ENCODE measurements at places on chromosomes 12 and 14.

DNA sequence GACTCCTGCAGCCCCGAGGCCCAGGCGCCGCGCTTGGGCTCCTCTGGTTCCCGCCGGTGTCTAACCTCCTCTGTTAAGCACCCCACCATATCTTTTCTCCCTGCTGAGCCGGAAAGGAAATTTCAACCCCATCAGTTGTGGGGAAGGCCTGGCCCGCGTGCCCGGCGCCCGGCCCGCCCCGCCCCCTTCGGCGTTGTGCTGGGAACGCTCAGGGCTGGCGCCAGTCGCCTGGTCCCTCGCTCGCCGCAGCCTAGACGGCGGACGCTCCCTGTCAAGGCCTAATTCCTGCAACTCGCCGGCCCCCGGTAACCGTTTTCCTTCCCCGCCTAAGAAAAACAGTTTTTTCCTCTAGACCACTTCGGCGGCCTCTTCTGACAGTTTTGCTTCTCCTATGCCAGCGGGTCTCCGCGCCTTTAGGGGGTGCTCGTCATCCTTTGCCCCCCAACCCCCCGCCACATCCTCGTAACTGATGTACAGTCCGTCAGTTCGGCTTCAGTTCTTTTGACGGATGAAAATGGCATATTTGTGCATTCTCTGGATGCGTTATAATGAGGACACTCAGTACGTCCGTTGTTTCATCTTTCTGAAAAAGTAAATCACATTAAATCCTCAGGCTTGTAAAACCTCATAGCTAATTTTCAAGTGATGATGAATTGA, 506 bp upstream of the NAP1L1 start:
- no peak for DNase-seq

- DNase-seq, result no peak
These were observed 117.1 kb upstream of the ARHGAP5 start for GRCh38 chr14:31960039-31960438.

- DNase-seq, result no peak
These were observed 49.7 kb downstream of the TRMT5 start for GRCh38 chr14:60931218-60931617.

- no peak for DNase-seq
These were observed 117.3 kb upstream of the OVCH1 start for GRCh38 chr12:29614694-29615325.

DNA sequence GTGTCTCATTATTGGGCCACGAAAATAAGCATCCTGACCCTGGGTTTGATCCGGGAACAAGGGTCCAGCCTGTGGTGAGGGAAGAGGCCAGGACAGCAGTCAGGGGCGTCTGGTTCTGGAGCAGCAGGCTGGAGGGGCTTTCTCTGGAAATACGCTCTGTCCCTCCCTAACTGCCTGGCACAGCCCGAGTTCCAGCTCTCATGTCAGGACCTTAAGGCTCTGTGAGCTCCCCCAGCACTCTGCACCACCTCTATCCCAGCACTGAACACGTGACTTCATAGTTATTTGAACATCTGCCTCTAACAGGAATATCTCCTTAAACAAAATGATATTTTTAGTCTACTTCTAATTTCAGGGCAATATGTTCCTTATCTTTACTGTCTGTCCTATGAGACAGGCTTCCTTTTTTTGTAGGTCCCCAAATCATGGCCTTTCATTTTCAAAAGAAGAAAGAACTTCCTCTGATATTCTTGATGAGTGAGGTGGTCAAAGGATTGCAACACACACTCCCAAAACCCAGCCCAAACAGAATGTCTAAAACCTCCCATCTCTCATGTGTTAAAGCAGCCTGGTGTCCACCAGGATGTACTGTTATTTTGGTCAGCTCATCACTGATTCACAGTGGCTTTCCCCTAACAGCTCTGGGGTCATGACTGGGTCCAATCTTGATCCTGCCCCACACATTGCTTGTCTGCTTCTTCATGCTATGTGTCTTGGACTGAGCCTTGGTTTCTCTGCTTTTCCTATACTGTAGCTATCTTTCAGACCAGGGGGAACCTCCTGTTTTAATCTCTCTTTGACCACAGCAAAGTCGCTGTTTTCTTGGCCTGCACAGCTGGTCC, 9.7 kb downstream of the AQP6 start:
- DNase-seq, result no peak

DNA sequence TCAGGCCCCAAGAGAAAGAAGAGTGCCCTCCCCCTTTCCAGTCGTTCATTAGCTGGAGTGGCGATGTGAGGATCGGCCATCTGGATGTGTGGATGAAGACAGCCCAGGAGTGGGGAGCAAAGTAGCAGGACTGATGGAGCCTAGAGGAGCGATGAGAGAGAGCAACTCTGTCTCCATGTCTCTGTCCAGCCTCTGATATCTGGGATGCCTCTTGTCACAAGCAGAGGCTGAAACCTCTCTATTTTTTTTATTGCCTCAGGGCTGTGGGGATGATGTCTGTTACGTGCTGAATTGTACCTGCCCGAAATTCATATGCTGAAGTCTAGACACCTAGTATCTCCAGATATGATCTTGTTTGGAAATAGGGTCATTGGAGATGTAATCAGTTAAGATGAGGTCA, 2.7 kb downstream of the SERPINA11 start:
- DNase-seq, result no peak

GRCh38 chr12:82120901-82121300, 237.3 kb downstream of the CCDC59 start:
- no peak for DNase-seq

DNA sequence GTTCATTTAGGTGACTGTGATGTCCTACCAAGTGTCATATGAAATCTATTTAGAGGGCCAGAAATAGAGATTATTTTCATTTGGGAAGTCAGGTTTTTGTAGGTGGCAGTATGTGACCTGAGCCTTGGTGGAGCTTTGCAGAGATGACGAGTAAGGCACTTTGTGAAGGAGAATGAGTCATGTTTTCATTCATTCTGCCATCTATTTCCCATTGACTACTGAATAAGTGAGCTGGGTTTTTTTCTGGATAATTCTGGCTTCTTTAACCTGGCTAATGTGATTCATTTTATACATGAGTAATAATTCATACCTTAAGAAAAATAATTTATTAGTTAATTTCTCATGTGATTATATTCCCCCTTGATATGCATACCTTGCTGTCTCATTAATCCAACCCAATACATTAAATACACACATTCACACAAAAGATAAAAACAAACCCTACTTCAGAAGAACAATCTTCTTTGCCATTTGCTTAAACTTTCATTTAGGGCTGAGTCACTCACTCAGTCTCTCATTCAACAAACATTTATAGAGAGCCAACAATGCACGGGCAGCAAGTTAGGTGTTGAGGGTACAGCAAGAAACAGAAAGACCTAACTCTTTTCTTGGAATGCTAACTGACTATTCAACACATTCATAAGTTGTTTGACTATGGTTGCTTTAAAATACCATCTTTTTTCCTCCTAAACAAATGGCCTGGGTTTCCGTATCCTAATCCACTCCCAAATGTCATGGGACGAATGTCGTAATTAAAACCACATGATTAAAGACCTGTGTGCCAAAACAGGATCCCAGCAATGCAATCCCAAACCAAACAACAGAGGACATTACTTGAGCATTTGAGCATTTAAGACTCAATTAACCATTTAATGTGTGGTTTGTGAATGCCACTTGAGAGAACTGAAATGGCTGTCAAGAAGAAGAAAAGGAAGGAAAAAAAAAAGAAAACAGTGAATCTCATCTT, 78.0 kb downstream of the KITLG start:
- no peak for DNase-seq

GRCh38 chr12:52713960-52714886, 10.9 kb upstream of the KRT77 start:
- peak; percentile 26 for DNase-seq

- no peak for DNase-seq
These were observed 14.2 kb downstream of the CABP1 start for GRCh38 chr12:120654656-120655055.

DNA sequence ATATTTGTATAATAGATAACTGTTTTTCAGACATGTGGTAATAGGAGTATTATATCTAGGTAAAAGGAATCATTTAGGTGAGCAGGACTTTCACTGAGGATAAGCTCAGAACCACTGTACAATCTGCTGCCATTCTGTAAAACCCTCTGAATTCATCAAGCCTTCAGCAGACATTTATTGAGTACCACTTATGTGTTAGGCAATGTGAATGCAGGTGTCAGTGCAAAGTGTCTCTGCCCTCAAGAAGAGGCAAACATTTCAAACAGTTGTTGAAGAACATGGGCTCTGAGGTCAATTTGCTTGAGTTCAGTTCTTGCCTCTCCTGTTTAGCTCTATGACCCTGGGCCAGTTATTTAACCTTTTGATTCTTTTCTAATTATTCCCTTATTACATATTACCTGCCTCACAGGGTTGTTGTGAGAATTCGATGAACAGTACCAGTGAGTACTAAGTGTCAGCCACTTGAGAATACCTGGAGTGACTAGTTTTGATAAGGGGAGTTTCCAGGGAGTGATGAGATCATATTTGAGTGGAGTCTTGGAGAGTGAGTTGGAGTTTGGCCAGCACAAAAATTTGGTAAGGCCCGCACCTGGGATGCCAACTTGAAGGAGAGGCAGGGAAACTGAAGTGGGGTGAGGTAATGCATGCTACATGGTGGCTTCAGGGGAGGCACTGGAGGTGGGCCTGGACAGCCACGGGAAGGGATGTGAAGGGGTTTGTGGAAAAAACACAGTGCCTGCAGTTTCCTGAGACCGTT, 33.7 kb downstream of the RASSF8 start:
- DNase-seq, result no peak

DNA sequence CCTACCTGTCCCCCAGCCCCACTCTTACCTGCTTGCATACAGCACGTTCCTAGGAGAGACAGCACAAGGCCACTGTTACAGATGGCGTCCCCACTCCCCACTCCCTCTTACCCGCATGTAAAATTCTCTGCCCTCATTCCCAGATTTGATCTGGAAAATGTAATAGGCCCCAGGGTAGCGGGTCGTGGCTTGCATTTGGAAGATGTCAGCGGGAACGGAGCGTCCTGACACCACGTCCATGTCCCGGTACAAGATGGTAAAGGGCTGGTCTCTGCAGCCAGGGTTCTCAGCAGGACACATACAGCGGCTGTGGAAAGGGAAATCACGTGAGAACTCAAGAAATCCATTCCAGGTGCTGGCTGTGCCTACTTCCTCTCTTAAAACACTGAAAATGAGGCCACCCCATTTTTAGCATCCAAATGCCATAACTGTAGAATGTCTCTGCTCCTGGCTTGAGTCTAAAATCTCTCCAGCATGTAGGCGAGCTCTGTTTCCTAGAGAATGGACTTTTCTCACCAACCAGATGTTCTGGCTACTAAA, 10.1 kb upstream of the TC2N start:
- DNase-seq, result no peak

DNA sequence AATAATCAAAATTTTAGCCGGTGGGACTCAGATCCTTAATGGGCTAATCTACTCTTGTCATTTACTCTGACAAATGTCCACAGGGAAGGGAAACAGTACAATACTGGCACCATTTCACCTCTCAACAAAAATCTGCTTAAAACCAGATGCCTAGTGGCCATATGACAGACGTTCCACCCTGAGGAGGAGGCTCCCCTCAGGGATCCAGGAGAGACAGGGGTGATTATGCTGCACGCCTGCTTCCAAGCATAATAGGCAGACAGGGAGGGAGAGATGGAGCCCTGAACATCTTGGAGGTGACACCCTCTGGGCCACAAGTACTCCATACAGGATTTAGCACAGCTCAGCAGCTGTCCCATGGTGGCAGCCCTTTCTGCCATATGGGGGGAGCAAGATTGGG, 24.8 kb upstream of the AKAP6 start:
- no peak for DNase-seq

GRCh38 chr14:71232506-71232905, 325.2 kb downstream of the PCNX1 start:
- DNase-seq, result no peak

- DNase-seq, result no peak
These were observed 18.6 kb upstream of the GPATCH2L start for GRCh38 chr14:76133103-76133502.

DNA sequence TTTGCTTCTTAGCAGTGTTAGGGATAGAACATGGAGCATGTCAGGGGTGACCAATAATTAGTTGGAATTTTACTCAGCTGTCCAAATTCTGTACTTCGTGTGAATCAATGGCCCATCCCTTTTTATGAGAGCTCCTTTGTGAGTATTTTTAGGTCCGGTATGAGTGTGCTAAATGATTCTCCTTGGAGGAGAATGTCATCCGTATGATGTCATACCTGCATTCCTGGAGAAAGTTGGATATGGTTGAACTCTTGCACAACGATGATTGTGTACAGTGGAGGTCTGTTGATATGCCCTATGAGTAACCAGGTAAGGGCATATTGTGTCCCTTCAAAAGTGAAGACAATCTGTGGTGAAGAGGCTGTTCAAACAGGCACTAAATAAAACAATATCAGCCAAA, 400.8 kb downstream of the GXYLT1 start:
- no peak for DNase-seq

GRCh38 chr14:75340921-75341320, 62.3 kb downstream of the FOS start:
- no peak for DNase-seq

GRCh38 chr12:51592034-51592705, 1.1 kb downstream of the SCN8A start:
- no peak for DNase-seq

GRCh38 chr12:79547044-79547734, 143.6 kb downstream of the PAWR start:
- DNase-seq, result no peak

DNA sequence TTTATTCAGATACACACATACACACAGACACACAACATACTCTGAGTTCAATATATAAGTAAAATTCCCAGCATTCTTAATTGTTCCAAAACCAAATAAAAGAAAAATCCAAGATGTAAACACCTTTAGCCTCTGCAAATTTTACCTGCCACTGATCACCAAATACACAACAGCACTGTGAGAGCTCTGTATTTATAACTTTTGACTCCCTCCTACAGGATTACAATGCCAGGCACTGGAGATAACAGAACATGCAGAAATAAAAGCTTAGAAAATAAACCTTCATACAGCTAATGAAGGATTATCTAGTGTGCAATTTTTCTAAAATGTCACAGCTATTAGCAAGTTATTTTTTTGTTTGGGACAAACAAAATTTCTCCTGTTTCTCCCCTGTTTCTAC, 85.0 kb downstream of the TAOK3 start:
- no peak for DNase-seq

- no peak for DNase-seq
These were observed 327.6 kb downstream of the SOX5 start for GRCh38 chr12:23621900-23622299.

DNA sequence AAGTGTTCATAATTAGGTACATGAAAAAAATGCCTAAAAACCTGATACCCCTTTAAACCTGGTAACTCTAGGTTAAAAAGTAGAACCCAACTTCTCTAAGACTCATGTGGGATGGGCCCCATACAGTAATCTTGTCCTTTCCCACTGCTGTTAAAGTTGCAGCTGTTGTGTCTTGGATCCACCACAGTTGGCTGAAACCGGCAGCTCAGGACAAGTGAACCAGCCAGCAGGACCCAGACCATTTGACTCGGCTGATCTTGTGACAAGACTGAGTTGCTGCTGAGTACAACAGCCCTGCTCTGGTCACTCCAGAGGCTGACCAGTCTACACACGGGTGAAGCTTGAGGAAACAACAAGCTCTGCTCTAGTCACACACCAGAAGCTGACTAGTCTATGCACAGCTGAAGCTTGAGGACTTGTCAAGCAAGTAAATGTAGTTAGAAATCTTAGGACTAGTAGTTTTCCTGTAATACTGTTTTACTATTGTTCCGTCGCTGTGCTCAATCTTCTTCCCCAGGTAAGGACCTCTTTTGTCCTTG, 60.6 kb downstream of the DHRS2 start:
- no peak for DNase-seq

- no peak for DNase-seq
These were observed 20.5 kb downstream of the PSMC1 start for GRCh38 chr14:90276646-90277367.

GRCh38 chr12:128969480-128970055, 116.3 kb downstream of the GLT1D1 start:
- peak; percentile 8 for DNase-seq
